ENCODE measurements at places on chromosomes 4 and X. TPM values are rescaled to one million over a fixed set of nuclear protein-coding genes. Genes with fewer than 3 reads are reported as not detected.

- no peak for DNase-seq
Observed at GRCh38 chr4:182978152-182978827, 61.1 kb upstream of the DCTD start.

DNA sequence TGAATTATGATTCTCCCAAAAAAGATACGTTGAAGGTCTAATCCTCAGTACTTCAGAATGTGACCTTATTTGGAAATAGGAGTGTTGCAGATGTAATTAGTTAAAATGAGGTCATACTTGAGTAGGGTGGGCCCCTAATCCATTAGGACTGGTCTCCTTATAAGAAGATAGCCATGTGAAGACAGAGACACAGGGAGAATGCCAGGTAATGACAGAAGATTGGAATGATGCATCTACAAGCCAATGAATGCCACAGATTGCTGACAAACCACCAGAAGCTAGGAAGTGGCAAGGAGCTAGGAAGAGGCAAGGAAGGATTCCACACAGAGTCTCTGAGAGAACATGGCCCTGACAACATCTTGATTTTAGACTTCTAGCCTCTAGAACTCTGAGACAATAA, 7.4 kb upstream of the RPS6KA3 start:
- DNase-seq: no peak

The FRG1 gene
- total RNA-seq: 18.2 TPM

The PAK3 gene
- 0.12 TPM for total RNA-seq

DNA sequence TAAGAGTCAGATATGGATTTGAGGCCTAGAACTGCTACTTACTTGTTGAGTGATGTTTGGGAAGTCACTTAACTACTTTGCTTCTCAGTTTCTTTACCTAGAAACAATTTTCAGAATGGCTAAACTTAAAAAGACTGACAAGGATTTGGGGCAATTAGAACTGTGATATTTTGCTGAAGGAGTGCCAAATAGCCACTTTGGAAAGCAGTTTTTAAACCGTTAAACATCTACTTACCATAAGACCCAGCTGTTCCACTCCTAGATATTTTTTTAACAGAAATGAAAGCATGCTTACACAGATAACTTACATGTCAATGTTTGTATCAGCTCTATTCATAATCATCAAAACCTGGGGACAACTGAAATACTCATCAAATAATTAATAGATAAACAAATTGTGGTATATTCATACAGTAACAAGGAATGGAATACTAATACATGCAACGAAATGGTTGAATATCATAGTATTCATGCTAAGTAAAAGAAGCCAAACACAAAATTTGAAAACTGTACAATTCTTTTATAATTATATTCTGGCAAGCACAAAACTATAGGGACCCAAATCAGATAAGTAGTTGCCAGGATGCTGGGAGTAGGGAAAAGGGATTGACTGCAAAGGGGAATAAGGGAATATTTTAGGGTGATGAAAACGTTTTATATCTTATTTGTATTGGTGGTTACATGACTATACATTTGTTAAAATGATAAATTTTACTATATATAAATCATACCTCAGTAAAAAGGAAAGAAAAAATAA, 24.0 kb downstream of the RPA4 start:
- DNase-seq: no peak

DNA sequence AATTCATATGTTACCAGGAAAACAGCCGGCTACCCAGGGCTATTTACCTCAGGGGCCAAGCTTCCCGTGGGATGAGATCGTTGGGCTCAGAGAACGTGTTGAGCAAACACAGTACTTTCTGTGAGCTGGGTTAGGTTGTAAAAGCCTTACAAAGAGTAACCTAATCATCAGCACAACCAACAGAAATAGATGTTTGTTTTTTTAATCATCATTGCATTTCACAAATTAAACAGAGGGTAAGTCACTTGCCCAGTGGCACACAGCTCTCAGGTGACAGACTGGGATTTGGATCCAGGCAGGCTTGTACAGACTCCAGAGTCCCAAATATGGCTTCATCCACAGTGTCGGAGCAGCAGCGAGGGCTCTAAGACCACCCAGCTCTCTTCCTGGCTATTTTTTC, 20.1 kb downstream of the SPON2 start:
- DNase-seq: no peak

- peak; percentile 45 for DNase-seq
Observed at GRCh38 chrX:132615391-132616131, 126.7 kb upstream of the MBNL3 start.

- DNase-seq: no peak
Observed at GRCh38 chr4:136636155-136636554, 896.1 kb downstream of the PCDH18 start.

GRCh38 chr4:139779691-139780090, 114.1 kb downstream of the MGST2 start:
- DNase-seq: no peak

The APELA gene
- not detected for total RNA-seq

DNA sequence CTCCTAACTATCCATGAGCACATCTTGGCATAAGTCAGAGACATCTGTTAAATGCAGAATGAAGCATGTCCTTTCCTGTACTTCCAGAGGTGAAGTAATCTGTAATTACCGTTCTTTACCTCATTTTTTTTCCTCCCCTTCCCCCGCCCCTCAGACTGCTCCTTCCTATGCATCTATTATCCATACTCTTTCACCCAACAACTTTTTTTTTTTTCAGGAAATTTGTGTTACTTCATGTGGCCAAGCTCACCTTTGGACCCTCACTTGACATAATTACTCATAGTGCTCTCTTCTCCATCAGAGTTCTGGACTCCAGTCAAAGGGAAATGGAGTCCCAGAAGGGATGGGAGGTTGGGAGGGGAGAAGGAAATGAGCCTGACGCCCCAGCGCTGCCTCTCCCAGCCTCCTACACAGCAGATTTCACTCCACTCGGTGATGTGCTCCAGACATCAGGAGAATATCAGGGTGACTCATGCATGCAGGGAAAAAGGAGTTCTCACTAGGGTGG, 568.8 kb downstream of the STIM2 start:
- DNase-seq: no peak

The NXF2 gene
- not detected for total RNA-seq

DNA sequence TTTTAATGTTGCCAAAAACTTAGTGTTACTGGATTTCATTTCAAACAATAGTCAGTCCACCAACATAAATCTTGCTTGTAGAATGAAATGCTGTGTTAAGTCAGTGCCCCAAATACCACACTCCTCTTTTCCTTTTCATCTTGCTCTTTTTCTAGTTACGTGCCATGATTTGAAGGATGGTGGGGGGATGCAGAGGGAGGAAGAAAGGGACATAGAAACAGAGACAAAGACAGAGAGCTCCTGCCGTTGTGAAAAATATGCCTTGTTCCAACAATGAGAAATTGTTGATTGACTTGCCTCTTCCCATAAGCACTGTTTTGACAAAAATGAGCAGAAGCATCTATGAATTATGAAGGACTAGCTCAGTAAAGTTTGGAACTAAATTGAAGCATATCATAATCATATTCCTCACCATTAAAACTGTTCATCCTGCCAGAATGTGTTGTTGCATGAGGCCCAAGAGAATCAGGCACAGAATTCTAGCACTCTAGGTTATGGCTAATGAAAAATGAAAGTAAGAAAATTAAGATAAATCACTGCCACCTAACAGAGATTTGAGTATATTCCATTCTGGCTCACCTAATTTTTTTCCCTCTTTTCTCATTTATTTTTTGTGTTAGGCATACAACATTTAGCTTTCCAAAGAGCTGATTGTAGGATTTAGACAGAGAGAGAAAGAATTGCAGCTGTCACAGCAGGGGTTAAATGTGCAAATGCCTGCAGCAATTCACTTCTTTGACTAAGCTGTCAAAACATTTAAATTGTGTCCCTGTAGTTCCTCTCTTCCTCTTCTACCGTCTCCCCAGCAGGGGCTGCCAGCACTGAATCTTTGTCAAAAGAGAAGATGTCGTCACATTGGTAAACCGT, 111.6 kb upstream of the PTPN13 start:
- no peak for DNase-seq

The SLC10A4 gene
- not detected for total RNA-seq

The EMCN gene
- 6.8 TPM for total RNA-seq

DNA sequence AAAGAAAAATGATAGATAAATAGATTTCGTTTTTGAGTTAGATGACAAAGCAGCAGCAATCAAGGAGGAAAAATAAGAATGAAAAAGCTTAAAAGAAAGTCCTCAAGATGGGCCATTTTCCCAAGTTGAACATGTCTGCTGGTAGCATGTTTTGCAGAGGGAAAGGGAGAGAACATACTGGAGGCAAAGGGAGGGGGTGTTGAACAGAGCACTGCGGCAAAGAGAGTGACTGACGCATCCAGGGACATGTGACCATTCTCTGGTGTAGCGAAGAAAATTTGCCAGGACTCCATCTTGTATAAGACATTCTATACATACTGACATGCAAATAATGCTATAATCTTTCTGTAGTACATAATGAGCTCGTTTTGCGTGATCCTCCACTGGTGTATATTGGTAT, 1.2 kb downstream of the LINC00632 start:
- no peak for DNase-seq

Data from right lobe of liver (tissue), 6 donors.